ENCODE measurements at places on chromosomes 2 and 18.

GRCh38 chr2:65429786-65430602 is 2.4 kb downstream of the SPRED2 start:
- DNase-seq: no peak

GRCh38 chr18:8657050-8657820 is 48.0 kb downstream of the RAB12 start:
- DNase-seq: no peak

- no peak for DNase-seq
Observed at GRCh38 chr18:3321133-3321812, 59.3 kb downstream of the MYL12B start.

GRCh38 chr2:46540496-46541331 is 61.3 kb downstream of the TMEM247 start:
- DNase-seq: no peak

- DNase-seq: no peak
Observed at GRCh38 chr2:96642564-96643360, at the start of gene FER1L5. Gene FER1L5 (plus strand): TSS chr2:96642764. CDS start chr2:96642837, 73 bp downstream.

GRCh38 chr18:5237723-5238370 is 40.8 kb upstream of the AKAIN1 start:
- DNase-seq: peak; percentile 48

DNA sequence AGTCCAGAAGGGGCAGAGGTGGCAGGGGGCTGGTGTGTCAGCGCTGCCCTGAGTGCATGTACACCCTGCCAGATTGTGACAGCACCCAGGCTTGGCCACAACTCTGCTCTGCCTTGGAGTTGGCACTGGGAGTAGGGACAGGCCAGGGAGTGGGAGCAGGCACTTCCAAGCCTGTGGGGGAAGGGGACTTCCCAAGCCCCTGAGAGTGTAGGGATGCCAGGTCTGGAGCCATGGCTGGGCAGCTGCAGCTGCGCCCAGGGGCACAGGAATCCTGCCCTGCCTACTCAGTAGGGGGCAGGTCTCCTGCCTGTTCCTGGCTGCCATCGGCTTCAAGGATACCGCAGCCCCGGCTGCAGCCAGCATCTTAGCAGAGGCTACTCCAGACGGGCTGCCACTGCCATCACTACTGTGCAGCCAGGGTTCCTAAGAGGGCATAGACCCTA is 109.4 kb downstream of the CALCRL start:
- no peak for DNase-seq

DNA sequence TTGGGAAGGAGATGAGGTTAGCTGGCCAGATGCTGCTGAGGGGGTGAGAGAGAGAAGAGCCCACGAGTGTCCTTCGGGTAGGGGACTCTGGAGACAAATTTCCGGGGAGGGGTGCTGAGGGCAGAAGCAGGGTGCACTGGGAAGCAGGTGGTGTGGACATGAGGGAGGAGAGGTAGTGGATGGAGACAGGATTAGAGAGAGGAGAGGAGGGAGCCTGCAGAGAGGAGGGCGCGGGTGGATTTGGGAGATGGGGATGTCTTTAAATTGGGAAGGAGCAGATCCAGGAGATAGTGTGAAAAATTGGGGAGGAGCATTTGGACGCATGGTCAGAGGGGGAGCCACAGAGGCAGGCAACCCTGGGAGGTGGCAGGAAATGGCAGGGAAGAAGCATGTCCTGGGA is 154.7 kb downstream of the DYSF start:
- no peak for DNase-seq

DNA sequence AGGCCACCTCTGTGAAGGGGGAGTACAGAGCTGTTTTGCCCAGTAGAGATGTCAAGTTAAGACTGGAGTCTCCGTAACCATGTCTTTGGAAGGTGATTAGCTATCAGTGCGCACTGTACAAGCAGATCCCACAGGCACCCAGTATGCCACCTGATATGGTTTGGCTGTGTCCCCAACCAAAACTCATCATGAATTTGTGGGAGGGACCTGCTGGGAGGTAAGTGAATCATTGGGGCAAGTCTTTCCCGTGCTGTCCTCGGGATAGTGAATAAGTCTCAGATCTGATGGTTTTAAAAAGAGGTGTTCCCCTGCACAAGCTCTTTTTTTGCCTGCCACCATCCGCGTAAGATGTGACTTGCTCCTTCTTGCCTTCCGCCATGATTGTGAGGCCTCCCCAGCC is 90.2 kb downstream of the ACTR2 start:
- no peak for DNase-seq

DNA sequence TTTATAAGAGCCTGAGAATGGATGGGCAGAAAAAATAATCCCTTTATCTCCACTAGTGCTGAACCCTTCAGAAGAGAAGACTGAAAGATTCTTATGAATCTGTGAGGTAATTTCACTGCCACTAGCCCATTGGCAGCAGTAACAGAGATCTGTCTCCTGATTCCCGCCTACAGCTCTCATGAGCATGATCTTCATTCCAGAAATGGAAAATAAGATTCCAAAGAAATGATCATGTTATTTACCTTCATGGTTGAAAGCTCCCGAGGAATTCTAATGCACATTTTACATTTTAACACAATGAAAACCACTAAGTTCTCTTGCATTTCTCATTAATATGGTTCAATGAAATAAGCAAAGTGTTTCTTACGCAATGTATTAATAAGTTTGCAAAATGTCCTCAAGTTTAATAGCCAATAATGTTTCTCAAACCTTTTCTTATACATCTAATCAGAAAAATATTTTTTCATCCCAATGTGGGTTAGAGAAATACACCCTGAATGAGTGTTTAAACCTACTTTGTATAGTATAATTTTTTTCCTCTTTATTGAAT is 905.6 kb downstream of the TMEM182 start:
- no peak for DNase-seq

DNA sequence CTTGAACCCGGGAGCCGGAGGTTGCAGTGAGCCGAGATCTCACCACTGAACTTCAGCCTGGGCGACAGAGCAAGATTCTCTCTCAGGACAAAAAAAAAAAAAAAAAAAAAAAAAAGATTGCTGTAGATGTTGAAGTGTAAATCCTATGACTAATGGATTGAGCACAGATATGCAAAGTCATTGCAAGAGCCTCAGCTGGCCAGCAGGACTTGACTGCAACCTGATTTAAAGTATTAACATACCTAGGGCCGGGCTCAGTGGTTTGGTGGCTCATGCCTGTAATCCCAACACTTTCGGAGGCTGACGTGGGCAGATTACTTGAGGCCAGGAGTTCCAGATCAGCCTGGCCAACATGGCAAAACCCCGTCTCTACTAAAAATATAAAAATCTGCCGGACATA is 103.4 kb upstream of the MSH2 start:
- no peak for DNase-seq

DNA sequence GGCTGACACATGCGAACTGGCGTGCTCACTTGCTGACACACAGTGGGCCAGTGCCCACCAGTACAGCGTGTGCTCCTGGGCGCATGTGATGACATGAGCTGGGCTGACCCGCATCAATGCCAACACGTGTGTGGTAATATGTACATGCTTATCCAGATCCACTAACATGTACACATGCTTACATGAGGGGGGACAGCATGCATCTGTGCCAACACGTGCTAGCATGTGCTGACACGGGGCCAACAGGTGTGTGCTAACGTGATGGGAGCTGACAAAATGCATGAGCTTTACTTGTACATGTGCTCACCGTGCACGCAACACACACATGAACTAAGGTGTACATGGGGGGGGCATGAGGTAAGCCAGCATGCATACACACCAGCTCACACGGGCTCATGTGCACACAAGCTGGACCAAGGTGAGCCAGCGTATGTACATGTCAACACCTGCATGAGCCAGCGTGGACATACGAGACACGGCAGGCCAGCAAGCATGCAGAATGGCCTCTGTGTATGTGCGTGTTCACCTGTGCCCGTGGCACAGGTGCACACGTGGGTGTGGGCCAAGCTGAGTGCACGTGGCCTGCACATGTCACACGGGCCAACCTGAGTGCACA is 28.5 kb downstream of the GPC1 start:
- no peak for DNase-seq

Measured in cortex of kidney (tissue), 1 donor.